Tongue (tissue), 3 donors: ENCODE measurements at places on chromosomes 12 and 14. TPM values are rescaled to one million over a fixed set of nuclear protein-coding genes. Genes with fewer than 3 reads are reported as not detected.

GRCh38 chr14:68479247-68479646 is 313.6 kb downstream of the ZFP36L1 start:
- no peak for DNase-seq

- peak; percentile 63 for DNase-seq
Observed at GRCh38 chr14:103530390-103530789, 1.4 kb downstream of the TRMT61A start.

The KMT2D gene
- total RNA-seq = 42.5 TPM

The SERPINA9 gene
- not detected for total RNA-seq

DNA sequence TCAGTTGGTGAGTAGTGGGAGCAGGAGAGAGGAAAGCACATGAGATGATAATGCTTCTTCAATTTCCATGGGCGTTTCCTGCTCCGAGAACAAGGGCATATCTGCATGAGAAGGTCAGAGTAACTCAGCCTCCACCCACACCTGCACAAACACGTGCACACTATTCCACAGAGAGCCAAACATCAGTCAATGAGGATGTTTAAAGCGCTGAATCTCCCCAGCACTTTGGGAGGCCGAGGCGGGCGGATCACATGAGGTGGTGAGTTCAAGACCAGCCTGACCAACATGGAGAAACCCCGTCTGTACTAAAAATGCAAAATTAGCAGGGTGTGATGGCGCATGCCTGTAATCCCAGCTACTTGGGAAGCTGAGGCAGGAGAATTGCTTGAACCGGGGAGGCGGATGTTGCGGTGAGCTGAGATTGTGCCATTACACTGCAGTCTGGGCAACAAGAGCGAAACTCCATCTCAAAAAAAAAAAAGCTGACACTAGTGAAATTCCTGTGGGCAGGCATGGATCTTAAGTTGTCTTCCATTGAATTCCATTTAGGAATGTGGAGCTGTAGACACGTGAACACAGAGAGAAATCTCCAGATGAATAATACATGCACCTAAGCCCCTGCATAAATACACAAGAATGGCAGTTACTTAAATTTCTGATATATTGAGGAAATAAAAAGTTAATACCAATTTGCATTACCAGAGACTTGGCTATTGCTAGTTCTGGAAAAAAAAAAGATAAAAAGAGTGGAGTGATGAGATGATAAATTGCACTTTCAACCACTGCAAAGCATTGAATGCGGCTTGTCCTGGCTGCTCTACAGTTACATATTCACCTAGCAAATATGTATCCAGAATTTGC is 1097.4 kb upstream of the TMEM132C start:
- no peak for DNase-seq

- DNase-seq = no peak
Observed at GRCh38 chr12:91040096-91040755, 17.6 kb downstream of the KERA start.

DNA sequence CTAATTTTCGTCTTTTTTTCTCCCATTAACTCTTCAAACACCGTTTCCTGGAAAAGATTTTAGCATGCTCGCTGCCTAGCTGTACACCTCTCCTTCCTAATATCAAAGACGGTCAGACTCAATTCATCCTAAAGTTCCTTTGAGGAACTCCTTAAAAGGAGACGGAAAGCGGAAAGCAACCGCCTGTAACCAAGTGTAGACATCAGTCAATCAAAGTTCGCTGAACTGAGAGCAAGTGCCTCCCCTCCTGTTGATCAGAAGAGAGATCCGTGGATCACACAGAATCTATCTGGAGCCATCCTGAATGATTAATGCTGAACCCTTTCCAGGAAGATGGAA is 412 bp upstream of the TEP1 start:
- no peak for DNase-seq

DNA sequence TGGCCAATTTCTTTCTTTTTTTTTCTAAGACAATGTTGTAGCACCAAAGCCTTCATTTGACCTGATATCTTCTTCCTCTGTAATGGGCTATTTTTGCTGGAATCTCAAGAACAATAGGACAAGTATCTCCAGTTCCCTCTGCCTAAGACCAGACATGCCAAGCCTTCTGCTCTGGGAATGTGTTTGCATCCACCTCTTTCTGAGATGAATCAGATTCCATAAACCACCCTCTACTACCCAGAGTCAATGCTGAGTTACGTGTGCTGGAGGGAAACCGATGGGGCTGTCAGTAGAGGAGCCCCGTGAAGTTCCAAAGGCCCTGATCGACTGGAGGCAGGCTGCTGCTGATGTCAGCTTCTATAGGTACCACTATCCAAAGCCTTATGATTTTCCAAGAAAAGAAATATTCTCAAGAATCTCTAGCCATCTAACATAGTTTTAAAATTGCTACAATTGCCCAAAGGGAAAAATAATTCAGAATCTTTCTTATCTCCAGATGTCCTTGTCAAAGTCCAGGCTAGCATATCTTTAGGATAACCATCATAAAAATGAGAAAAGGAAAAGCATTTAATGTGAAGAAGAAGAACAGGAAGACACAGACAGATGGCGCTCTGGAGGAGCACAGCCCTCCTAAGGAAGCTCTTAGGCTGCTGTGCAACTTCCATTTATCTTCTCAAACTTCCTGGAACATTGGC is 101.9 kb downstream of the SLC8A3 start:
- DNase-seq = peak; percentile 69

The SLC5A8 gene
- 0.41 TPM for total RNA-seq

- peak; percentile 44 for DNase-seq
Observed at GRCh38 chr14:53325176-53325806, 172.2 kb upstream of the DDHD1 start.

The ZFYVE1 gene
- total RNA-seq = 15.3 TPM

DNA sequence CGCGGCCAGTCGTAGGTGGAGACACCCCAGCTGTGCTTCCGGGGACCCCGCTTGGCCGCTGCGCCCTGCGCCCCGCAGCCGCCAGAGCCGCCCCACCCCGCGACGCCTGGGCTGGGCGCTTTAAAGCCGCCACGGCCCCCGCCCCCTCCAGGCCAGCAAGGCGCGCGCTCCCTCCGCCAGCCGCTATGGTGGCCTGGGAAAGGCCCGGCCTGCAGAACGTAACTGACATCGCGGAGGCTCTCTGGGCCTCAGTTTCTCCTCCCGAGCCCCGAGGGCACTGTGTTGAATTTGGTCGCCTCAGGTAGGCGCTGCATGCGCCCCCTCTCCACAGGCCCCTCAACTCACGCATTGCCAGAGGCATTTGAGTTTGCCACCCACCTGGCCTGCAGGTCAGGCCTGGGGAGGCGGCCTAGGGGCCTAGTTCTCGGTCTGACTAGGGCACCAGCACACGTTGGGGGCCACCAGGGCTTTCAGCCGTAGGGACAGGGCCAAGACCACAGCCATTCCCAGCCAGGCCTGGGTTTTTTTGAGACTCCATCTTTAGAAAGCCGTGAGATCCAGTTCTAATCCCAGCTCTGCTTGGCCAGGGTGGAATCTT is at the start of gene NGB:
Gene NGB (minus strand): TSS at position 94 of the 598 bp plus-strand sequence. CDS start 269 bp downstream, outside the sequence.
- no peak for DNase-seq
